ENCODE measurements at places on chromosomes 3 and 15.

- DNase-seq = no peak
Observed at GRCh38 chr3:12280357-12280806, 8.5 kb upstream of the PPARG start.

GRCh38 chr3:156749244-156749643 lies 74.9 kb downstream of the TIPARP start:
- no peak for DNase-seq

- DNase-seq = no peak
Observed at GRCh38 chr3:118126751-118127150, 907.9 kb downstream of the IGSF11 start.

- DNase-seq = no peak
Observed at GRCh38 chr15:85305050-85305449, 75.4 kb upstream of the AKAP13 start.

- DNase-seq = no peak
Observed at GRCh38 chr15:31901501-31901900, 128.8 kb upstream of the CHRNA7 start.

DNA sequence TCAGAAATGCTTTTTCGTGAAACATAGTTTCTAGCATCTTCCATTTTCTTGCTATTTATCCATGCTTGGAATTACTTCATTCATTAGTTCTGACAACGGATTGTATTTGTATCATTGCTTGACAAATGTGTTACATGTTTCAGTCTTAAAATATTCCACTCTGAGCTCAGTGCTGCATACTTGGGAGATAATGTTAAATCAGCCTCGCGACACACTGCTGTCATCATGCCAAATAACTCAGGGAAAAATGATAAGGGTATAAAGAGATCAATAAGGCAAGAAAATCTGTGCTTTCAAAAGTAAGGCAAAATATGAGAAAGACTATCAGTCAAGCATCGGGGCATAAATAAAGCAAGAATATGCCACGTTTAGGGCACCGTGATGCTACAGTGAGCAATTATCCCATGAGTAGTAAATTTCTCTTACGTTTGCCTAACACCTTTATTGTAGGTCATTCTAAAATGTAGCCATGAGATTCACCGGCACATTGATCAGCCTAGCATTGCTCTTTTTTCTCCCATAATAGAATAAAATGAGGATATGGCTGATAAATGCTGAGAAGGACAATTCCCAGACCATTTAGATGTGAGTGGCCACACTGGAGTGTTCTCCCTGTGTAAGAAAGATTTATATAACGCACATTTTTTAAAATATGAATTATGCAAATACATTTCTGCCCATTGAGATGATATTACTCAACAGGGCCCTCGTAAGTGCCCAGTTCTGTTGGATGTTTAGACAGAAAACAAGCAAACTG lies 133.8 kb downstream of the RBMS3 start:
- no peak for DNase-seq

Data from hematopoietic multipotent progenitor cell treated with erythropoietin and hydrocortisone succinate and interleukin-3 and kit ligand, for 4 days (in vitro differentiated cells).